Stimulated activated CD8-positive, alpha-beta memory T cell treated with anti-CD3 and anti-CD28 coated beads, Interleukin-15, amount 100 ng/mL, for 24 hours (primary cell): ENCODE measurements at places on chromosomes 6 and 20.

DNA sequence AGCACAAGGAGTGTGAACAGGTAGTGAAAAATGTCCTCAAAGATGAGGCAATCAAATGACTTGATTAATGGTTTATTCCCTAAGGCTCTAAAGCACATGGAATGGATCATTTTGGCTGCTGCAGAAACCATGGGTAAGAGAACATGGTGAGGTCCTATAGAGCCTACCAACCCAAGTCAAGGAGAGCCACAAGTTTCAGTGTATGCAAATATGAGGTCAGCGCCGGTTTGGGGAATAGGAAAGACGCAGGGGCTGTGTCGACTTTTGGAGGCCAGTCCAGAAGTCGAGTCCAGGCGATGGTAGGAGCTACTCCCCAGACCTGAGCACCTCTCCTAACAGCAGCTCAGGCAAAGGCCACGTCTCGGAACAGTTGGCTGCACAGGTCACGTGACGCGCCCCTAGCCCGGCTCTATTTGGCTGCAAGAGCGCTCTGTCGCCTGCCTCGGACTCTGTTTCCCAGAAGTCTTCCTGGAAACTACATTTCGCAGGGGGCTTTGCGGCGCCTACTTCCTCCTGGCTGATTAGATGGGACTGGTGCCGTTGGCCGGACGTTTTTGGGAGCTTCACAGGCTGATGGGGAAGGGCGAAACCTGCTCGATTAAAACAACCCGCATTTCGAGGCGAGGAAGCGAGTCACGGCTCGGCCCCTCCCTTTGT, 74.4 kb upstream of the CHD6 start:
- DNase-seq, result peak; percentile 40

DNA sequence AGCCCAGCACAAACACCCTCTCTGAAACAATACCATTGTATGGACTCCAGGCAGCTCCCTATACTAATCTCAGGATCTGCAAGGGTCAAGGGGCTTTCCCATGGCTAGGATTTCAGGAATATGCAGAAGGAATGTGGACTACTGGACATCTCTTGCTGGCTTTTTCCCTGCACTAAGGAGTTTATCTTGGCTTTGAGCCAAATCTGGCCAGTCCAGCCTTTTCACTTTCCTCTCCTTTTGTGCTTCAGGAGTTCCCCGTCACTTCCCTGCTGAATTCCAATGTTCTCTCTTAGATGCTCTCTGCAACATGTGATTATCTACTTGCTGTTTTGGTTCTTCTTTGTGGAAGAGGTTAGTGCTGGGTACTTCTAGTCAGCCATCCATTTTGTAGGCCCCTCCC, 568.2 kb downstream of the HDGFL1 start:
- no peak for DNase-seq

GRCh38 chr20:57481281-57481711, 43.6 kb downstream of the CTCFL start:
- no peak for DNase-seq

GRCh38 chr6:104653781-104654180, 205.9 kb downstream of the HACE1 start:
- DNase-seq, result no peak

DNA sequence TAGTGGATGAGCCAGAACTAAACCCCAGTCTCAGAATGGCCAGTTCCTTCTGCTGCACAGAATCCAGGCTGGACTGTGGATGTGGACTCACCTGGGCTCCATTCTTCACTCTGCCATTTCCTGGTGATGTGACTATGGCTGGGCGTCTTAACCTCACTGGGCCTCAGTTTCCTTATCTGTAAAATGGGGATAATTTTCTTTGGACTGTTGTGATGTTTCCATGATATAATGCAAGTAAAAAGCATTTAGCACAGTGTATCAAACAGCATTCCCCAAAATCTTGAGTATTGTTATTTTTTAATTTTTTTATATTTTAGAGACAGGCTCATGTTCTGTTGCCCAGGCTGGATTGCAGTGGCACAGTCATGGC, 5.9 kb upstream of the IP6K3 start:
- DNase-seq, result no peak
